Activated CD8-positive, alpha-beta memory T cell treated with anti-CD3 and anti-CD28 coated beads, Interleukin-2, amount 10 ng/mL, durations not matched to agents 7 days and 5 days (primary cell): ENCODE measurements at places on chromosomes 12 and 14.

DNA sequence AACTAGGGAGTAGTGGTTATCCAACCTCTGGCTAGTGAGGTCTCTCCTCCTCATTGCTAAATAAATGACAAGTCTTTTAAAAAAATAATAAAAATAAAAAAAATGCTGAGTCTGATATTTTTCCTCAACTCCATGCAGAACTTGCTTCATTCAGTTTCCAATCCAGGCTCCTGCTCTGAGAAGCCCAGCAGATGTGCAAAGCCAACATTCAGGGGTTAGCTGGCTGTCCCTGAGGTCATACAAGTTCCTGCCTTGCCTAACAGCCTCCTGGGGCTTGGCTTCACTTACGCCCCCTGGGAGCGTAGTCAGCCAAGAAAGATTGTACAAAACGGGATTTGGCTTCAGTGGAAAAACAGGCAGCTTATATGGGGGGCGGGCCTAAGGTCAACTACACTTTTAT lies 23.3 kb downstream of the RTRAF start:
- DNase-seq = no peak

DNA sequence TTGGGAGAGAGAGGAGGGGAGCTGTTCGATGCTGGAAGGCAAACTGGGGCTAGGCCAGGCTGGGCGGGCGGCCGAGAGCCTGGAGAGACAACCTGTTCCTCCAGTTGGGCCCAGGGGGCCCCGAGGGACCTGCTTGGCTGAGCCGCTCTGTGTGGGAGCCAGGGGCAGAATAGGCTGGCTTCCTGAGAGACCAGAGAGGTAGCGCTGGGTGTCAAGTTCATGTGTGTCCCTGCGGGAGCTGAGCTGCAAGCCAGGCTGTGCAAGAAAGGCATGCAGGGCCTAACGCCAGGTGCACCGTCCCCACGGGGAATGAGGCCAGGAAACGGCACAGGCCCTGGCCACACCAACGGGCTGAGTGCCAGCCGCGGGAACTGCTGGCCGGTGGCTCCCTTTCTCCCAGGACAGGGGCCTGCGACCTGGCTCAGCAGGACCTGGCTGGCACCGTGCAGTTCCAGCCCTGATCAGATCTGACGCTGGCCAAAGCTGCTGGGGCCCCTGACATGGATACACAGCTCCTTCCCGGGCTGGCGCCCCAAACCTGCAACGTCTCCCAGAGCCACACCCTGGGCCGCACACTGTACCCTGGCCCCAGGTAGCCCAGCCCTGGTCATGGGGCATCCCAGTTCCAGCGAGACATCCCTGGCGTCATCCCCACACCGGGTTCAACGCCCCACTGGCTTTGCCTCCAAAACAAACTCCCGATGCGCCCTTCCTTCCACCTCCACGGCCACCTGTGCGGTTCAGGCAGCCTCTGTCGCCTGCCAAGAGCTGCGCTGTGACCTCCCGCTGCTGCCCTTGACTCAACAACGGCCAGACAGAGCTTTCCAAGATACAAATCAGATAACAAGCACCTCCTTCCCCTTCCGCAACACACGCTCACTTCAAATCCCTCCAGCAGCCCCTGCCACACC lies 65.0 kb downstream of the RFLNA start:
- DNase-seq = no peak

DNA sequence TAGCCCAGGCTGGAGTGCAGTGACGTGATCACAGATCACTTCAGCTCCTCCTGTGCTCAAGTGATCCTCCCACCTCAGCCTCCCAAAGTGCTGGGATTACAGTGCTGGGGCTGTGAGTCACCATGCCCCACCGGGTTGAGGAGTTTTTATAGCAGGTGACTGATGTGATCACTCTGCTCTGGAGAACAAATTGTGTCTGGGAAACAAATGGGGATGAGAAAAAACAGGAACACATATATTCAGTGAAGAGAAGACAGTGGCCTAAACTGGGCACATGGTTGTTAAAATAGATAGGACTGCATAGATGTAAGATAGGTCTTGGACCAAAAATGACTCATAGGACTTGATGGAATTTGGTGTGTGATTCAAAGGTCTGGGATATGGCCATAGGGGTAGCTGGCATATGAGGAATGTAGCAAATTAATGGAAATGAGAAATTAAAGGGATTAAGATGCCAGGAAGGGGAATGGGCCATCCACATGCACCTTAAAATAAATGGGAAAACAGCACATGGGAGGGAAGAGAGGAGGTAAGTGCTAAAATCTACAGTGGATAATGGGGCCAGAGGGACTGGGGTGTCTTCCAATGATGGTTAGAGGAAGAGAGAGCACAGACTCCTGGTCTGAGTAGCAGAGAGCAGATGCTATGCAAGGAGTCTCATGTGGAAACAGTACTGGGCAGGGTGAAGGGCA lies 11.2 kb downstream of the BCAT1 start:
- peak; percentile 0 for DNase-seq

GRCh38 chr12:43675048-43675904 lies 83.3 kb downstream of the PUS7L start:
- DNase-seq = no peak

GRCh38 chr12:30694412-30695198 lies 1.1 kb downstream of the IPO8 start:
- no peak for DNase-seq

GRCh38 chr14:102206918-102207317 lies 67.2 kb downstream of the WDR20 start:
- DNase-seq = no peak

DNA sequence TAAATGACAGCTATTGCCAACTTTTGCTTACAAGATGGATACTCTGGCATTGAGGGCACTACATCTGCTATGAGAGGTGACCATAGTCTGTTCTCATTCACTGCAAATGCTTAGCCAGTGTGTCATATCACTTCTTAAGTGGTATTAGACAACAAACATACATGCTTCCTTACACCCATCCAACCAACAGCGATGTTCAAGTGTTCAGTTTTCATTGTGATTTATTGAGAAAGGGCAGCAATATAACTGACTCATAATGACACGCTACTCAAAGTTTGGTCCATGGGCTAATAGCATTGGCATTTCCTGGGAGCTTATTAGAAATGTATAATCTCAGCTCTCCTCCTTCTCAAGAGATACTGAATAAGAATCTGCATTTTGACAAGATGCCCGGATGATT lies 181.7 kb downstream of the NPAS3 start:
- no peak for DNase-seq
